Stimulated activated CD4-positive, alpha-beta T cell treated with anti-CD3 and anti-CD28 coated beads, TNF-alpha, amount 100 ng/mL, for 24 hours (primary cell): ENCODE measurements at places on chromosomes 2 and 18.

DNA sequence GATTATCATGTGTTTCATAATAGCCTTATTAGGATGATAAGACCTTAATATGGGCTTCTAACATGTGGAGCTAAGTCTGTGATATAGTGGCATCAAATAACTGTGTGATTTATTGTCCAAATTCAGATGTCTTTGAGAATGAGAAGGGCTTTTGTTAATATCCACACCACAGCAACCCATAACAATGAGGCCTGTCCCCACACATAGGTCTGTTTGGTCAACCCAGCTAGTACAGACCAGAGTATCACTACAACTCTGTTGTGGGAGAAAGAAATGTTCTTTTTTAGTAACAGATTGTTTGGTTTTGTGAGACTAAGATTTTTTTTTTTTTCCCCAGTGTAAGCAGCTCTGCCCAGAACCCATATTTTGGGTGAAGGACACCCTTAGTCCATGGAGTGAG is 439.2 kb downstream of the PIK3C3 start:
- no peak for DNase-seq

DNA sequence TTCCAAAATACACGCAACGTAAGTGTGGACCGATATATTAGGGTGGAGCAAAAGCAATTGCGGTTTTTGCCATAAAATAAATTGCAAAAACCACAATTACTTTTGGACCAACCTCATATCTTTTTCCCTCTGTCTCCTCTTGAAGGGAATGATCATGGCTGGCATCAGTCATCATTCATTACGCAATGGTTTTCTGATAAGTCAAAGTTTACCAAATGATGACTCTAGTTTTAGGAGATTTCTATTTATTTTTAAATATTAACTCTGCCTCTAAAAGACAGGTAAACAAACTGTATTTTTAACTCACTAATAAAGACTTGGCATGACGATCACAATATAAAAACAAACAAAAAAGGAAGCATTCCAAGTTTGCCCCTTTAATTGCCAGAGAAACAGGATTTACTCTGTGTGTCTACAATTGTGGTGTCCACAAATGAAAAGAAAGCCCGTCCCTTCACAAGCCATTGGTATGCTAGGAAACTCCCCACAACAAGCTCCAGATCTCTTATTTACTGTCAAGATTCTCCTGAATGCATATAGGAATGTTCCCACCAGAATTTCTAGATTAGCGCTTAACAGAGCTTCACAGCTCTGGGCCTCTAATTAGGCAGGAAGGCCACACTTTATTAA is 61.3 kb downstream of the IRS1 start:
- no peak for DNase-seq

- no peak for DNase-seq
Measured at GRCh38 chr2:154331784-154332183, 366.7 kb upstream of the KCNJ3 start.

- no peak for DNase-seq
Measured at GRCh38 chr2:127735537-127736399, 34.5 kb downstream of the SFT2D3 start.

GRCh38 chr2:38610851-38611801 is 8.4 kb upstream of the HNRNPLL start:
- DNase-seq = no peak

- no peak for DNase-seq
Measured at GRCh38 chr2:111042772-111043771, 77.6 kb upstream of the BCL2L11 start.
